ENCODE measurements at places on chromosomes 5 and 9.

DNA sequence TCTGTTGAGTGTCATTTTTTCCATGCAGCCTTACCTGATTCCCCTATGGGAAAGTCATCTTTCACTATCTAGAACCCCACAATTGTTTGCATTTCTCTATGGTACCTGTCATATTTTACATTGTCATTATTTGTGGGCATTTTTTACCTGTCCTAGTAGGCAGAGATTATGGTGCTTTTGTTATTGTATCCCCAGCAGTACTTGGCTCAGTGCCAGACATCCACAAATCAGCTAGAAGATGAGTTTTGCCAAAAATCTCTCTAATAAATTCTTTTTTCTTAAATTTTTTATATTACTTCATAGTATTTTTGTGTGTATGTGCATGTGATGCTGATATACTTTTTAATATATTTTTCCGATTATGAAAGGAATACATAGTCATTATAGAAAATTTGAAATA, 13.2 kb downstream of the GARNL3 start:
- no peak for DNase-seq

DNA sequence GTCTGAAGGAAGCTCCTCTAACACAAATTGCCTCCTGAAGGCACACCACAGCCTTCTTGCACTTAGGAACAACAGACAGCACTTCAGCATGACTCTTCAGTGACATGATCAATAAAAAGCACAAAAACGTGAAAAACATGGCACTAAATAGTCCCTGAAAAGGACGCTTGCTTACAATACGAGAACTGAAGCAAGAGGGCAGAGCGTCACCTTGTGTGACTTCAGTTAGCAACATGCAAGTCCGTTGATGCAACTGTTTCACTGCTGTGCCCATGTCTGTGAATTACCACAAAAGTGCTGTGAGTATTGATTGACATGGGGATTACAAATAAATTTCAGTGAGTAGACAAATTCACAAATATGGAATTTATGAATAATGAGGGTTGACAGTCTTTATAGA, 219.9 kb upstream of the GAS1 start:
- no peak for DNase-seq

- DNase-seq, result no peak
Measured at GRCh38 chr5:39525271-39525670, 100.5 kb upstream of the DAB2 start.

DNA sequence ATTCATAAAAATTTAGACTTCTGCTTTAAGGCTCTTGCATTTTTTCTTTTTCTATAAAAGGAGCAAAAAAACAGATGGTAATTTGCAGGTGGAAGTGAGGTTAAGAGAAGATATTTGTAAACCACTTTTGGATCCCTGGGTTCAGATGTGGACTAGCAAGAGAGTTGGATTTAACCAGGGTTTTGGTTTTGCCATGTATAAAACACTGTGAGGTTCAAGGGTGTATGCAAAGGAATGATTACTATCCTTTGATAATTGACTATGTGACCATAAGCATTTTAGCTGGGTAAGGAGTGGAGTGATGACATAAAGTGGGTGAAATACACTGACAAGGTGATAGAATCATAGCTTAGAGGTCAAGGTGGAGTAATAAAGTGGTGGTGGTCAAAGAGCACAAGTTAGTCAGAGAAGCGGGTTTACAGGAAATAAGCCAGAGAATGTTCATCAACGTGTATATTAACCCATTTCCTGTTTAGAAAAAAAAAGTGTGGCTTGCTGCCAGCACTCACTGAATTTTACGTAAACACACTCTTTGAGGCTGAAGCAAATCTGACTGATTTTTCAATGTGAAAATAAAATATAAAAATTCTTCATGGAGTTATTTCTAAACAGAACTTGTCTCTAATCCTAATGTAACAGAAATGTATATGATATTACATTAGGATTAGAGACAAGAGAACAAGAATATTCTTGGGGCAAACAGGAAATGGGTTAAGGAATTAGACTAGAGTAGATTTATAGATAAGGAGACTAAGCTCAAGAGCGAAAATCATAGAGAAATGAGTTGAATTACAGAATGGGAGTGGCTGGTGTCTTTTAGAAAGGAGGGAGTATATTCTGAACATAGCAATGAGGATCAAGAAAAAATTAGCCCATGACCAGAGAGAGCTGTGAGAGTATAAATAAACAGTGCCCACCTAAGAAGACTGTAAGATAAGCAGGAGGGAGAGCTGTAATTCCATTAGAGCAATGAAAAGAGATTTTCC, 74.5 kb downstream of the CDKN2A start:
- no peak for DNase-seq

DNA sequence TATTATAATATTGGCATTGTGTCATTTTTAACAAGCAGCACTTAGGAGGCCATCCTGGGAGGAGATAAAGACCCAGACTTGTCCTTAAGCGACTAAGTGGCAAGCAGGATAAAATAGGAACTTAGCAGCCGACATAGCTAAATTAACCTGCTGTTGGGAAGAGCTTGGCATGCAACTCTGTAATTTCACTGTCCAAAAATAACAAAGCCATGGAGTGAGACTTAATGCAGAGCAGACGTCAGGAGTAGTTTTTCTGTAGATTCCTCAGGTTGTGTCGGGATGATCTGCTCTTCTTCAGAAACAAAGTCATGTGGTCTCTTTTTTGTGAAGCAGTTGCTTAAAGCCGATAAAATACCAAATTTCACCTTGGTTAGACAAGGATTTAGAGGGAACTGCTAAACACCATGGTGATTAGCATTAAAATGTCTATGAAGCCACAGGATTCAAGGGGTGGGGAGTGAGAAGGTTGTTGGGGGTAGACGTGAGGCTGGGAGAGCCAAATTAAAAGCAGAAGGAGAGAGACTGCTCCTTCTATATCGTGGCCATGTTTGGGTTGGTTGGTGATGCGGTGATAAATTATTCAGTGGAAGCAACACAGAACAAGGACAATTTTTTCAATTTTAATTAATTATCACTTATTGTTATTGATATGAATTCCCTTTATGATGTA, 303.0 kb downstream of the CSNK1G3 start:
- DNase-seq, result no peak

Measured in mesothelial cell of epicardium (in vitro differentiated cells).